ENCODE measurements at places on chromosomes 3 and 15.

GRCh38 chr3:43884581-43884980 is 193.8 kb downstream of the ABHD5 start:
- no peak for DNase-seq

GRCh38 chr3:105518203-105518602 is 151.5 kb downstream of the ALCAM start:
- no peak for DNase-seq

DNA sequence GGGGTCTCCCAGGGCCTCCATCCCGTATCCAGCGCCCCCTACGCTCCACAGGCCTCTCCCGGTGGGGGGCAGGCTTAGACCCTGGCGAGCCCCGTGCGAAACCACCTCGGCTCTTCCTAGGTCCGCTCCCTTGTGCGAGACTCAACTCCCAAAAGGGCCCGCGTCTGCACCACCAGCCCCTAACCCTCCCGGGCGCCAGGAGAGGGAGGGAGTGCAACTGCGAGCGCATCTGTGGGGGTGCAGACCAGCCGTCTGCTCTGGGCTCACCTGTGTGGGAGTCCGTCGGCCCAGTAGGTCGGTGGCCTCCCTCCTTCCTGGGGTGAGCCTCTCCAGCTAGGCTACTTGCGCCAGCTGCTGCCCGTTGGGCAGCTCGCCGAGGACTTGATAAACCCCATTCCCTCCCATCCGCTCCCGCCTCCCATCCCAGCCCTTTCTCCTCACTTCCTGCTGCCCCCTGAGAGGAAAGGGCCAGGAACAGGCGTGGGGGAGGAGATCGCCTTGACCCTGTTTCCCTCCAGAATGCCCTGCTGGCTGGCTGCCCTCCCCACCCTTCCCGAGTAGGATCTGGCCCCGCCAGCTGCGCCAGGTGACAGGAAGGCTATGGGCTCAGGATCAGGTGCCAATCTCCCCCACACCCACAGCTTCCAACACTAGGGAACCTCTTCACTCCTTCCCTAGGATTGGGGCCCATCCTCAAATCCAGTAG is at the start of gene HYAL2:
HYAL2 (minus strand) TSS at position 360 of the 706 bp plus-strand sequence. CDS start 2,256 bp downstream, outside the sequence.
- DNase-seq: no peak

DNA sequence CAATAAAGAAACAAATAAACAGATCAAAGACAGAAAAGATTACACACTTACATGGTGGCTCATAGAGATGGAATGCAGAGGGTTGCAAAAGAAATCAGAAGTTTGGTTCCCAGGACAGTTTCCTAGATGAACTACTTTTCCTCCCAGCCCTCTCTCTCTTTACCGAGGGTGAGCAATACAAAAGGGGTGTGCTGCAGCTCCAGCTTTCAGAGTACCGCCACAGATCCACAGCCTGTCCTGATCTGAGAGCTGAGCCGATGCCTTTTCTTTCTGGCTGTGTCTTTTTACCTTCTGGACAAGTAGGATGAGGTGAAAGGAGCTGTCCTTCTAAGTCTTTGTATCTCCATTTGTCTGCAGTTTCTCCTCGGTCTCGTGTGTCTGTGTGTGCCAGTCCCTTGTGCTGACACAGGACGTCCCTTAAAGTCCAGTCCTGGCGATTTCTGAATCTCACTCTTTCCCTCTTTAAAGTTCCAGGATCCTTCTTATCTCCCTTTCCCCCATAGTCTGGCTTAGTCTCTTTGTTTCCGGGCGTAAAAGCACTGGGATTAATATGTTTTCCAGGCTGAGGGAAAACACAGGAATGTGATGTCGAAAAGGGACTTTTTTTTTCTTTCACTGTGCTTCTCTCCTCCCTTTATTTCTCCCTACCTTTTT is 540 bp downstream of the CCDC80 start:
- no peak for DNase-seq

GRCh38 chr15:99442252-99442897 is 123.4 kb upstream of the MEF2A start:
- DNase-seq: no peak

DNA sequence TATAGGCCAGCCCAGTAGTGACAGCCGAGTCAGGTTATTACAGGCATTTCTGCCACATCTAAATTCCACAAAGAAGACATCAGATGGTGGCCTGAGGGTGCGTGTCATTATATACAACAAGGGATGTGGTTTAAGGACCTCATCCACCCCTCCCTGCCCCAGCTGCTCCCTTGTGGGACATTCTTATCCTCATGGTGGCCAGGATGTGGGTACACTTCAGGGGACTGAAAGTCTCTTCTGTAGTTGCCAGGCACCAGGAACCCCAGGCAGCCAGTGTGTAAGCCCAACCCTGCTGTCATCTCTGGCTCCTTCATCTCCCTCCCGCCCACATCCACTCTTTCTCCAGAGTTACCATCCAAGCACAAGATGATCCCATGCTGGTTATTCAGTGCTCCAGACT is 224.9 kb upstream of the TOPAZ1 start:
- DNase-seq: no peak

DNA sequence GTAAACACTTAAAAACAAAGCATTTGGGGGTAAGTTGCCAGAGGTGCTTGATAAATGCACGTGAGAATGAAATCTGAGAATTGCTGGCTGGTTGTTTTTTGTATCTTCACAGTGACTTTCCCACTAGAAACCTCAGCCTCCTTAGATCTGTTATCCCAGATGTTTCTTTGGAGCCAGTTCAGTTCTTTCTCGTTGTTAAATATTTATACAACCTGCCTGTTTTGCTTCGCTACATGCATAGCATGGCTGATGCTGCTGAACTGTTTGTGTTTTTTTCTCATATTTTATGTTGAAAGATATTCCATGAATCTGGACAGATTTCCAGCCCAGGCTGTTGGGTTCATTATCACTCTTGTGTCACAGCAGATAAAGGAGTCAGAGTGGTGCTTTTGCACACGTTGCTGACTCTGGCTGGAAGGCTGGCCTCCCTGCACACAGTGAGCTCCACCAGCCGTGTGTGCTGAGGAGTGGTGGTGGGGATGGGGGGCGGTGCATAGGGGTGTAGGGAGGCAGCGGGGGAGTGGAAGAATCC is 80.2 kb downstream of the ARNT2 start:
- no peak for DNase-seq

DNA sequence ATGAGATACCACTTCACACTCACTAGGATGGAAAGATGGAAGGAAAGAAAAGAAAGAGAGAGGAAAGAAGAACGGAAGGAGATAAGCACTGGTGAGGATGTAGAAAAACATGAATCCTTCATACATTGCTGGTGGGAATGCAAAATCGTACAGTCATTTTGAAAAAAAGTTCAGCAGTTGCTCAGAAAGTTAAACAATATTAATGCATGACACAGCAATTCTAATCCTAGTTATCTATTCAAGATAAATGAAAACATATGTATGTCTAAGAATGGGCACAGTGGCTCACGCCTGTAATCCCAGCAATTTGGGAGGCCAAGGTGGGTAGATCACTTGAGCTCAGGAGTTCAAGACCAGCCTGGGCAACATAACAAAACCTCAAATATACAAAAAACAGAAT is 59.1 kb downstream of the SENP7 start:
- DNase-seq: no peak

GRCh38 chr3:24378313-24378712 is 116.3 kb downstream of the THRB start:
- DNase-seq: no peak

- no peak for DNase-seq
Observed at GRCh38 chr3:52237657-52238172, 1.2 kb downstream of the TWF2 start.

DNA sequence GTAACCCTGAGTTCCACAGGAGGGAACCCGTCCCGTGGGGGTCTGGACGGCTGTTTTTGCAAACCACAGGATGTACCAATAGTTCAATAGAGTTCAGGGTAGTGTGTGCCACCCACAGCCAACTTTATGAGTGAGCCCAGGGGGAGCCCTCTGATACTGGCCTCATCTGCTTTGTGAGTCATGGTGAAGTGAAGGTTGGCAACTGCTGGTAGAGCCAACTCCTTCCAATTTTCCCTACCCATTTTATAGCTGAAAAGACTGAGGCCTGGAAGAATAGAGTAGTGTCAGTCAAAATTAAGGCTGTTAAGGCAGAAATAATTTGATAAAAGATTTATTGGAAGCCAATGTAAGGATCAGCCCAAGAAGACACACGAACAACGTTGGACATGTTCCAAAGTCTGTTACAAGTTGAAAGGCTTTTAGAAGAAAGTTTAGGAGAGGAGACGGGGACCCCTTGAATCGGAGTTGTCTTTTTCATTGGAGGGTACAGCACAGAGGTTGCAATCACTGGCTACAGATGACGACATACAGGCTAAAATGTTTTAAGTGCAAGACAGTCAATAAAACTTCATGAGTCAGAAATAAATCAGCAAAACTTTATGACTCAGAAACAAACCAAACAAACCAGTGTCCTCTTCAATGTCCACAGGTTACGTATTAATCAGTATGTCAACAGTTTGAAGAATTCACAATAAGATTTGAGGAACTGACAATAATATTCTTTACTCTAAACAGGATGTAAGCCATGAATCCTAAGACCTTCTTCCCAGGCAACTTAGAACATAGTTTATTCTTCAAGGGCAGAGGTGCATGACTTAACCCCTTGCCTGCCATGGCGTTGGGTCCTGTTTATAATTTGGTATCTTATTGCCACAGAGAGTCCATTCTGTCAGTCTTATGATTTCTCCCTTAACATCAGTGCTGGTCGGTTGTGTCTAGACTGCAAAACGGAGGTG is 62.9 kb upstream of the NR2E3 start:
- DNase-seq: no peak

DNA sequence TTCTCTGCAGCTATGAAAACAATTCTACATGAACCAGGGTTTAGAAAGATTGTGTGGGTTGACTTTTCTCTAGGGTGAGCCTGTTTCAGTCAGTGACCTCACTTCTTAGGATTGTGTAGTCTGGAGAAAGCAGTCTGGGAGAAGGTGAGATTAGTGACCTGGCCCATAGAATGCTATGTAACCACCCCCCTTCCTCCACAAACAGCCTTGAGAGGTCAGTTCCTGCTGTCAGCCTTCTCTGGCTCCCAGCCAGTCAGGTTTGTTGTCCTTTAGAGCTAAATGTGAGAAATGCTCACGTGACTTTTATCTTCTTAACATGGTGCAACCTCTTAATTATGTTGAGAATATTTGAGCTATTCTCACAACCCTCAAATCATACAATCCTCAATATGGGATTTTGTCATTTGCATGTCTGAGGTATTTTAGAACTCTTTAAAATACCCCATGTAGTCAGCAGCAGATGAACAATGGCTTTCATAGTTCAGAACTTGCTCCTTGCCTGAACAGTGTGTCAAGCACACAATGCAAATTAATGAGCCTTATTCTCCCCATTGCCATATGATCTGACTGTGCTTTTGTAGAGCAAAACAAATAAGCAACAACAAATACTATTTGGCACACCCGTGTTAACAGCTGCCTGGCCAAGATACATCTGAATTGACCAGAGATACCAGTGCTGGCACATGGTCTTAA is 311.6 kb downstream of the CNTN6 start:
- DNase-seq: no peak

DNA sequence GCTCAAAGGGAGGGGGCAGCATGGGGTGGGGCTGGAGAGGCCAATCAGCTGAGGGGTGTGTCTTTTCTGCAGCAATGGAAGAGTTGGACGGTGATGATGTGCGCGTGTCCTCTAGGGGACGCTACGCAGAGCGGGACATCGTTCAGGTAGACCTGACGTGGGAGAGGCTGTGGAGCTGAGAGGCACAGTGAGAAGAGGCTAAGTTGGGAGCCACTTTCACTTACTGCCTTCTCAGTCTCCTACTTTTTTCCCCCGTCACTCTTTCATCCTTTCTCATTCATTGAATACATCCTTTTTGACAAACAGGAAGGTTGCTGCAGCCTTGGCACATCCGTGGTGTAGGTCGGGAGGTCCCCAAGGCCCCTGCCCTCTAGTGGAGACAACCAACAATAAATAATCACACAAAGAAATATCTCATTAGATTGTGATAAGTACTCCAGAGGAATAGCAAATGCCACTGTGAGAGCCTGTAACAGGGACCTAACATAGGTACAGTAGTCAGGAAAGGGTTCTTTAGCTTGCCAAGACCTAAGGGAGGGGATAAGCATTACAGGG is 4.4 kb upstream of the BRPF1 start:
- peak; percentile 59 for DNase-seq

DNA sequence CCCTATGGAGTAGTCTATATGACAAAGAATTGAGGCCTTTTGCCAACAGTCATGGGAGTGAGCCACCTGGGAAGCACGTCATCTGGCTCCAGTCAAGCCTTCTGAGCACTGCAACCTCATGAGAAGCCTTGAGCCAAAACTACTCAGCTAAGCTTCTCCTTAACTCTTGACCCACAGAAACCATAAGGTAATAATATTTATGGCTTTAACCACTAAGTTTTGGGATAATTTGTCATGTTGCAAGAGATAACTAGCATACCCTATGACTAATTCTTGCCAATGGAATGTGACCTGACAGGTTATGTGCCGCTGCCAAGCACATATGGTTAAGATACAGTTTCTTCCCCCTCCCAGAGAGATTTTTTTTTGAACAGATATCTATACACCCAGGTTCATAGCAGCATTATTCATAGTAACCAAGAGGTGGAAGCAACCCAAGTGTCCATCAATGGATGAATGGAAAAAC is 11.8 kb upstream of the SLC6A11 start:
- no peak for DNase-seq

DNA sequence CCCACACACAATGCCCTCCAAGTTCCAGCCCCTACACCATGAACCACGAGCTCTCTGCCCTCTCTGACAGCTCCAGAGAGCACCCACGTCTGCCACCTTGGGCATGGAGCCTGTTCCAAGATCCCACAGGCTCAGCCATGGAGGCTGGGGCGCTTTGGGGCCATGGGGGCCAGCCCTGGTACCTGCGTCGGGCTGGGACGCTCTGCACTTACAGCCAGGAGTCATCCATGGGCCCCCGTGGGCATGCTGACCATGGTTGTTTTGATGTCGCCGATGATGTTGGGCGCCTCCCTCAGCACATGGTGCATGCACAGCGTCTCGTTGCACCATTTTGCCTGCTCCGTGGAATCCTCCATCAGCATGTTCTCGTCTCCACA is 51.9 kb upstream of the UBE2Q2 start:
- DNase-seq: no peak

DNA sequence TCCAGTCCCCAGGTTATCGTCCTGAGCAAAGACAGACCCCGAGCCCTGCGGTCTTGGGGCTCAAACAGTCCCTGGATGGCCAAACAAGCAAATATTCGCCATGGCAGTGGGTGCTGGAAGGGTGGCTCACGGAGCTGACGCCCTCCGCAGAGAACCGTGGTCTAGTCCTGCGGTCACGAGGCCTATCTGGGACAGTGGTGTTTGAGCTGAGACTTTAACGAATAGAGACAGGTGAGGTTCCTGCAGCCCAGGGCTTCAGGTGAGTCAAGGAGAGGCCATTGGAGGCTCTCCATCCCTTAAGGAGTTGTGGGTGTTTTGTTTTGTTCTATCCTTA is 399 bp upstream of the SUCLG2 start:
- no peak for DNase-seq

- DNase-seq: no peak
Observed at GRCh38 chr3:21562243-21562642, 188.8 kb downstream of the ZNF385D start.

GRCh38 chr3:63967675-63968611 is 55.4 kb downstream of the PSMD6 start:
- peak; percentile 48 for DNase-seq

GRCh38 chr15:70741677-70742293 is 21.6 kb downstream of the UACA start:
- no peak for DNase-seq
